CD8-positive, alpha-beta T cell (primary cell): ENCODE measurements at places on chromosomes 6 and 20.

DNA sequence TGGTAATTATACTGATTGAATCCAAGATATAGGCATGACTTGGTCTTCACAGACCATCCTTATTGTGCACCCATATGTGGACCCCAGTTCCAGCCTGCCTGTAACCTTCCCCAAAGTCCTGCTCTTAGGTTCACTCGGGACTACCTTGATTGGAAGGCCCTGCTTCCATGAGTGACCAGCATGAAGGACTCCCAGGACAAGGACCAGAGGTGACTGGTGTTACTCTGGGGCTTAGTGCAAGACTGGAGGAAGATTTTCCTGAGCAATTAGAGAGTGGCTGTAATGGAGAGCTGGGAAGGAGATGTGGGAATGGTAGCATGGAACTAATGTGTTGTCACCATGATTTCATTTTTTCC, 15.1 kb downstream of the BRD2 start:
- DNase-seq, result no peak

GRCh38 chr6:16477367-16478149, 239.2 kb downstream of the GMPR start:
- DNase-seq, result no peak

DNA sequence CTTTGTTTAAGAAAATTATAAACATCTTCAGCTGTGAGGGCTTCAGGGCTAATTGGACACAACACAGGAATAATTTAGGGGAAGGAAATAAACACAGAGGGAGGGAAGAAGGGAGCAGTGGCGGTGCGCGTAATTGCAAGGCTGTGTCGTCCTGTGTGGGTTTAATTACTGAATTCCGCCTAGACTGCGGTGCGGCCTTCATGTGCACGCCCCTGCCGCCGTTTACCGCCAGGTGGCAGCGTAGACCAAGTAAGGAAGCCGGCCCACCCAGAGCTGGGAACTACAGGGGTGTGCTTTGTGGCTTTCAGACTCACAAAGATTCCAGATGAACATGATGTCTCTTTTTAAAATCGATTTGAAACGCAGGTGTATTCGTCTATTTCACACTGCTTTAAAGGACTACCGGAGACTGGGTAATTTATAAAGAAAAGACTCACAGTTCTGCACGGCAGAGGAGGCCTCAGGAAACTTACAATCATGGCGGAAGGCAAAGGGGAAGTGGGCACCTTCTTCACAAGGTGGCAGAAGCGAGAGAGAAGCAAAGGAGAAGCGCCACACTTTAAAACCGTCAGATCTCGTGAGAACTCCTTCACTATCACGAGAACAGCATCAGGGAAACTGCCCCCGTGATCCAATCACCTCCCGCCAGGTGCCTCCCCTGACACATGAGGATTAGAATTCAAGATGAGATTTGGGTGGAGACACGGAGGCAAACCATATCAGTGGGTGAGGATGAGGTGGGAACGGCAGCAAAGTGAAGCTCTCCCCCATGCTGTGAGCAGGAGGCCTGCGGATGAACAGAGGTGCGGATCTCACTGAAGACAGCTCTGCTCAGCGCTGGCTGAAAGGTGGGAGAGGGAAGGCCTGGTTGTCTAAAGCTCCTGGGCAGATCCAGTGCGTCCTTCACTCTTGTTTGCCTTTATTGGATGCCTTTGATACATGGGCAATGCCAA, 222.0 kb upstream of the PDE10A start:
- peak; percentile 72 for DNase-seq

- no peak for DNase-seq
Observed at GRCh38 chr6:11772109-11772825, 6.3 kb downstream of the ADTRP start.

- DNase-seq, result no peak
Observed at GRCh38 chr6:168015482-168016175, 18.2 kb downstream of the KIF25 start.

GRCh38 chr20:38590676-38591473, 9.9 kb downstream of the ADIG start:
- no peak for DNase-seq

GRCh38 chr20:35601990-35602389, 13.6 kb upstream of the SPAG4 start:
- no peak for DNase-seq

DNA sequence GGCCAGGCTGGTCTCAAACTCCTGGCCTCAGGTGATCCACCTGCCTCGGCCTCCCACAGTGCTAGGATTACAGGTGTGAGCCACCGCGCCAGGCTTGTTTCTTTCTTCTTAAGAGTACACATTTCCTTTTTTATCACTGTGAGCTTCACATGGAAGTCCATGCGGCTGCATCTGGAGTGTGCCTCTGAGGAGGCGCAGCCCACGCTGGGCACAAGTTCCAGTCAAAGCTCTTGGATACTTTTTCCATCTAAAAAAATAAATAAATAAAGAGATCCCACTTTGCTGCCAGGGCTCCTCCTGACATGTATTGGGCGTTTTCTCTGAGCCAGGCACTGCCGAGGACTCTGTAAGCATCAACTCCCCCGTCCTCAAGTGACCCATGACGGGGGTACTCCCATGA, 123.0 kb downstream of the PREX1 start:
- DNase-seq, result no peak

GRCh38 chr6:93376026-93376540, 43.3 kb downstream of the EPHA7 start:
- no peak for DNase-seq

DNA sequence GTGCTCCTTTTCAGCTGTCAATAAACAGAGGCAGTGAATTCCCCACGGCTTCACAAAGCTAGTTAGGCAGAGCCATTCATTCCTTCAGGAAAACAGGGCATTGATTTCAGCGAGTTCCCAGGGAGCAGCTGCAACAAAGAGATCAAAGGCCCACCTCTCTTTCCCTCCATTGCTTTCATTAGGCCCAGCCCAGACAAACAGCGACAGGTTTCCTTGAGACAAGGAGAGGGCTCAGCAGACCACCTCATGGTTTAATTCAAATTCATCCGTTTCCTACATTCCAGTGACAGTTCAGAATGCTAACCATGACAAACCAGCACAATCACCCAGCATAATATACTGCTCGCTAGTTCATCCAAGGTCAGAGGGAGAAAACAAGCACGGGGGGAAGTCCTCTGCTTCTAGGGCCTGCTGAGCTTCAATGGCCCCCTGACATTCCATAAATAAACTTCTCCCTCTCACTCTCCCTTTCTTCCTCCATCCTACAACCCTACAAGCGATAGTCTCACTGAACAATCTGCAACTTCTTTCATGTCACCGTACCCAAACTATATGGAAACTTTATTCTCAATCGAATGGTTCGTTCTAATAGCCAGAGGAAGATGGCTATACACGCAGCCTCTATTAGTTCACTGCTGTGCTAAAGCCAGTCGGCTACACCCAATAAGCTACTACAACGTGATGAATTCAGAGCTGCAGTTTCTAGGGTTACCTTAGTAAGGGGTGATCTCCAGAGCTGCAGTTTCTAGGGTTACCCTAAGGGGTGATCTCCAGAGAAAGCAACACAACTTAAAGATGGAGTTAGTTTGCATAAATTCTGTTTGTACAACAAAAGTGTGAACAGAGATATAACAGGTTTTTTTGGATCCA, 34.7 kb downstream of the PLAGL1 start:
- no peak for DNase-seq

DNA sequence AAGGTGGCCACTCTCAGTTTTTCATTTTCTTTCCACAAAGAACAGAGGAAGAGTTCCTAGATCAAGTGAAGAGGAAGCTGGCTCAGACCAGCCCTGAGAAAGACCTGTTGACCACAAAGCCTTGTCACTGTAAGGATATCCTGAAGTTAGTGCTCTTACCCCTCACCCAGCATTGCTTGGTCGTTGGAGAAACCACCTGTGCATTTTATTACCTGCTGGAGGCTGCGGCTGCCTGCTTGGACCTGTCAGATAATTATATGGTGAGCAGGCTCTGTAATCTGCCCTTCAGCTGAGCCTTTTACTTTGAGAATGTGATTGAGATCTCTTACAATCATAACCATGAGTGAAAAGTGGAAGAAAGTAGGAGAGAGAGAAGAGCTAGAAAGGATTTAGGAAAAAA, 21.9 kb downstream of the TREML1 start:
- no peak for DNase-seq
